NCI-H1694 (cell line): ENCODE measurements at places on chromosomes 12 and 14.

DNA sequence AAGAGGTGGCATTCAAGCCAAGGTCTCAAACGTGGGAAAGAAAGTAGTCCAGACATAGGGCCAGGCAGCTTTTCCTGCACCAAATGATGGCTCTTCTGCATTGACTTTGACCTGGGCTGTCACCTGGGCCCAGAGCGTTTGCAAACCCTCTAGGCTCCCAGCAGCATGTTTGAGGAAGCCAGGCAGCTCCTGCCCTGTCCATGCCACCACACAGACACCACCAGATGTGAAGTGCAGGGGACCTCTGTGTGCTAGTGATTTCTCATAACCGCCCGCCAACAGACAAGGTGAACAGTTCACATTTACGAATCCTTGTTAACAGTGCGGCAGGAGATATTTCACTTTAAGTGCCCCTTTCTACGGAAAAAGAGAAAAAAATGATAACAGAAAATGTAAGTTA is 49.8 kb upstream of the FAM222A start:
- no peak for DNase-seq

DNA sequence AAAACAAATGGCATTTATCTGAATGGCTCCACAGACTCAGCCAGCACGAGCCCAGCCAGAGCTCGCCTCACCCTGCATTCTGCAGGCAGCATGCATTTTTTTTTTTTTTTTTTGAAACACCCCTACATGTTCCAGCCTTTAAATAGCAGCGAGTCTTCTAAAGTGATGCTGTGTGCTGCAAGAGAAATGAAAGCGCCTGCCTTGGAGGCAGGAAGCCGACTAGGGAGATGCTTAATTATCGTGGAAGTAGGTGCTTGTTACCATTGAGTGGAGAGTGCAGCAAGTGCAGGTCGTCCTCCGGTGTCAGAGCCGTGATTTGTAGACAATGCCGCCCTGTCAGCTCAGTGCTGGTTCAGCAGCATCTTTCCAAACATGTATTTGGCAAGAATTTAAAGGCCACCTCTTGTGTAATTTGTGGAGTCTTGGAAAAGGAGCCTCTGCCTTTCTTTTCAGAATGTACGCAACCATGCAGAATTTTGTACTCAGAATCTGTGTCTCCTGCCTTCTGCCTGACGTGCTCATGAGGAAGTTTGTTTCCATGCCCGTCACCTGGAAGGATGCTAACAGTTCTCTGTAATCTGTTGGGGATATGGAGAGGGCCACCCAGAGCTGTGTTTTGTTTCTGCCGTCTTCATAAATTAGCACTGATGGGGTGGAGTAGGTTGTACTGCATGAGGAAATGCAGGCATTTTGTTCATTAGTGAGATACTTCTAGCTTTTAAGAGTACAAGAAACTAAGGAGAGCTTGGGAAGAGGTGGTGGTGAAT is 345.9 kb upstream of the RGS6 start:
- no peak for DNase-seq

DNA sequence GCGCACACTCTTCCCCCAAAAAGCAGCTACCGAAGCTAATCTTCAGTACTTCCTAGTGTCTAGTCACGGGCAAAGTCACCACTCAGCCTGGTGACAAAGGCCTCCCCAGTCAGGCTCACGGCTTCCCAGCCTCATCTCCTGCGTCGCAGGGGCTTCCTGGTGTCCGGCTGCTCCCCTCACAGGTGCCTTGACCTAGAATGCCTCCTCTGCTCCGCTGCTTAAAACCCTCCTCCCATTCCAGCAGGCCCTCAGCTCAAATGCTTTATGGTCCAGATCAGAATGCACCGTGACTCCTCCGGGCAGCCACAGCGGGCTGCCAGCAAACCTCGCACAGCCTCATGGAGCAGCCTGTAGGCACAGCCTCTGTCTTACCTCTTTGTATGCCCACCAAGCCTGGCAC is 53.1 kb downstream of the PRIMA1 start:
- no peak for DNase-seq

- no peak for DNase-seq
Observed at GRCh38 chr14:68278576-68279436, 459.2 kb downstream of the RAD51B start.

DNA sequence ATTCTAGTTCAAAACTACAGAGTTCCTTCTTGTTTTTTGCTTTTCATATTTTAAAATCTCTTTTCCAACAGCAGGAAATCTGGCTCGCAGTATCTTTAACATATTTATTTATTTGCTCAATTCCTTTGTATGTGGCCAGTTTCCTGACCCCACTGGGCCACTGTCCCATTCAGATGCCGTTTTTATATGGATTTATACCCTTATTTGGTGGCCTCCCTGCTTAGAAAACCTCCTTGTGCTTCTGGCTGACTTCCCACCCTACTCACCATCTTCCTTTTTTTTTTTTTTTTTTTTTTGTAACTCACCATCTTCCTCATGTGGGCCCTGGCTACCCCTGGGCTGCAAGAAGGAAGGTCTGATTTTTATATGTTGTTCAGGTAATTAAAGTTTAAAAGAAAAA is 53.9 kb downstream of the TTLL5 start:
- no peak for DNase-seq

DNA sequence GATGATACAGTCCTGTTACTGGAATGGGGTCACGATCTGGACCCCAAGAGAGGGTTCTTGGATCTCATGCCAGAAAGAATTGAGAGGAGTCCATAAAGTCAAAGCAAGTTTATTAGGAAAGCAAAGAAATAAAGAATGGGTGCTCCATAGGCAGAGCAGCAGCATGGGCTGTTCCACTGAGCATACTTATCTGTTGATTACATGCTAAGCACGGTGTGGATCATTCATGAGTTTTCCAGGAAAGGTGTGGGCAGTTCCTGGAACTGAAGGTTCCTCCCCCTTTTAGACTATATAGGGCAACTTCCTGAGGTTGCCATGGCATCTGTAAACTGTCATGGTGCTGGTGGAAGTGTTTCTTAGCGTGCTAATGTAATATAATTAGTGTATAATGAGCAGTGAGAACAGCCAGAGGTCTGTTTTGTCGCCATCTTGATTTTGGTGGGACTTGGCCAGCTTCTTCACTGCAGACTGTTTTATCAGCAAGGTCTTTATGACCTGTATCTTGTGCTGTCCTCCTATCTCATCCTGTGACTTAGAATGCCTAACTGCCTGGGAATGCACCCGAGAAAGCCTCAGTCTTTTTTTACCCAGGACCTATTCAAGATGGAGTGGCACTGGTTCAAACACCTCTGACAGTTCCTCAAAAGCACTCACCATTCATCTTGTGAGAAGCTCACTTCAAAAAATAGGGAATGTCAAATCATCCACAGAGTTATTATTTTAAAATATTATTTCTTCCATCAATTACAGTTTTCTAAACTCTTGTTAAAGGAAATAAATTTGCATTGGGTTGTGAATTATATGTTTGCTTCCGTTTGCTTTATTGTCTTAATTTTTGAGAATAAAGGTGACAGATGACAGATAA is 1358.8 kb upstream of the TMEM132C start:
- no peak for DNase-seq

DNA sequence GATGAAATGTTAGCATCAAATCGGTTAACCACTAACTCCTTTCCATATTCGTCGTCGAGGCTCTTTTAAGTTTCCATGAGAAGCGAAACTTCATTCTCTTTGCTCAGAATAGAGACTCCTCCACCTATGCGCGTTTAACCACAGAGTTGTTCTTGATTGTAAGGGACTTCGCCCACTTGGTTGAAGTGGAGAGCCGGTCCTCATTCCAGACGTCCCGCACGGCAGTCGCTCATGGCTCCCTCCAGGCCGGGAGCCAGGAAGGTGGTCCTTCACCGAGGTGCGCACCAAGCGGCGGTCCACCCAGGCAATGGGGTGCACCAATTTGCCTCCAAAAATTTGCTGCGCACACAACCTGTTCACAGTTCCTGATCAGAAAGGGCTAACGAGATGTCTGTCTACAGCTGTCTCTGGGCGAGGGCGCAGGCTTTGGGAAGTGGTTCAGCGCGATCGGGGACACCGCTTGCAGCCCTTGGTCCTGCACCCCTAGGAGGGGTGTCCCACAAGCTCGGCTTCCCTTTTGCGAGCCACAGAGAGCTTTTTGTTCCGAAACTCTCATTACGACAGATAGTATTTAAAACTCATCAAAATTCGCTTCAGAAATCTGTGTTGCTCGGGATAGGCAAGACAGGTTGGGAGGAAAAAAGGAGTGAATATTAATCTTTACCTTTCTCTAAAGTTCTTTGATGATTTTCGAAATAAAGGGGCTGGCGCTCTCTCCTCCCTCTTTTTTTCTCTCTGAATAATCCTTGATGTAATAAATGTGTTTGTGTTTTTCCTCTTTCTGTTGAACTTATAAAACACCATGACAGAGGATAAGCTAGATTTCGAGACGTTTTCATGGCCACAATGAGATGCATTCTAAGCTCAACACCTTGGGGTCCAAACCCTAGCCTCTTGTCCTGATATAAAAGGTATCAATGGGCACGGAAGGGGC is 6.4 kb upstream of the ALX1 start:
- no peak for DNase-seq

DNA sequence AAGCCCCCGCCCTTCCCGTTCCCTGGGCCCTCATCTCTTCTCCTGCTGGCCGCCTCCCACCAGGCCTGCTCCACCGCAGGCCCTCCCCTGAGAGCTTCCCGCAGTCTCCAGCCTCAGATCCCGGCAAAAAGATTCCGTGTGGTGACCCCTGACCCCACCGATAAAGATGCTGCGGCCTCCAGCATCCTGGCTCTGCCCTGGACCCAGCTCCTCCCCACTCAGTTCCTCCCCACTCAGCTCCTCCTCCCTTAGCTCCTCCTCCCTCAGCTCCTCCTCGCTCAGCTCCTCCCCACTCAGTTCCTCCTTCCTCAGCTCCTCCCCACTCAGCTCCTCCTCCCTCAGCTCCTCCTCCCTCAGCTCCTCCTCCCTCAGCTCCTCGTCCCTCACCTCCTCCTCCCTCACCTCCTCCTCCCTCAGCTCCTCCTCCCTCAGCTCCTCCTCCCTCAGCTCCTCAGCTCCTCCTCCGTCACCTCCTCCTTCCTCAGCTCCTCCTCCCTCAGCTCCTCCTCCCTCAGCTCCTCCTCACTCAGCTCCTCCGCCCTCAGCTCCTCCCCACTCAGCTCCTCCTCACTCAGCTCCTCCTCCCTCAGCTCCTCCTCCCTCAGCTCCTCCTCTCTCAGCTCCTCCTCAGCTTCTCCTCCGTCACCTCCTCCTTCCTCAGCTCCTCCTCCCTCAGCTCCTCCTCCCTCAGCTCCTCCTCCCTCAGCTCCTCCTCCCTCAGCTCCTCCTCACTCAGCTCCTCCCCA is 17.0 kb downstream of the NOC4L start:
- DNase-seq: no peak

DNA sequence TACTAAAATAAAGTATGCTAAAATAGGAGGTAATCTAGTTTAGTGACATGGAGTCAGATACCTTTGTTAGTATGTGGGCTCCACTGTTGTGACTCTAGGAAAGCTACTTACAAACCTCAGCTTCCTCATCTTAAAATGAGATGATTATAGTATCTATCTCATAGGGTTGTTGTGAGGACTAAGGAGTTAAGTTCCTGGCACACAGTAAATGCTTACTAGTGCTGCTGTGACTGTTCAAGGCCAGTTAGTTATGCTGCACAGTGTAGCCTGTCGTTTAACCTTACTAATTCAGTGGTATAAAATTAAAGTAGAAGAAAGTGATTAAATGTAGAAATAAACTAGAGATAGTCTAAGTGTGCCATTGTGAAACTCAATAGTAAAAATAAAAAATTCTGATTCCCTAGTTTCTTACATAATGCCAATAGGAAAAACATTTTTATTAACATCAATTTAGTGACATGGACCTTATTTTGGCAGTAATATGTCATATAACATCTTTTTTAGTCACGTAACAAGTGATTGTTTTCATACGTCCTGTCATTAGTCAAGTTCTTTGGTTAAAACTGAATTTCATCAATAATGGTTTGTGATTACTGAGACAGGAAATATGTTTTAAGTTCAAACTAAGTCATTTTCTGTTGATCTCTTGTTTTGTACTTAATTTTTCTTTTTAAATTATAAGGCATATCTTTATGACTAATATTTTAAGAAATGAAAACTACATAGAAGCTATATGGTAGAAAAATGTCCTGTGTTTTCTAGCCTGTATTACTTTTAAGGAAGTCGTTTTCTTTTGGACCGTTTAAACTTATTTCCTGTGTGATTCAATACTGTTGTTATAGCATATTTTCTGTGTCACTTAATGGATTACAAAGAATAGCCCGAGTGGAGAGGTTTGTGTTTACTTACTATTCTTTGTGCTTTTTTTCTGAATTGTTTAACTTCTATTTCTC is 74.0 kb downstream of the PCNX1 start:
- DNase-seq: no peak

GRCh38 chr14:35221462-35221861 is 70.7 kb upstream of the PSMA6 start:
- no peak for DNase-seq

GRCh38 chr14:34931206-34931605 is 51.6 kb upstream of the SRP54 start:
- DNase-seq: no peak

GRCh38 chr14:51053157-51053556 is 41.7 kb downstream of the TRIM9 start:
- DNase-seq: no peak

DNA sequence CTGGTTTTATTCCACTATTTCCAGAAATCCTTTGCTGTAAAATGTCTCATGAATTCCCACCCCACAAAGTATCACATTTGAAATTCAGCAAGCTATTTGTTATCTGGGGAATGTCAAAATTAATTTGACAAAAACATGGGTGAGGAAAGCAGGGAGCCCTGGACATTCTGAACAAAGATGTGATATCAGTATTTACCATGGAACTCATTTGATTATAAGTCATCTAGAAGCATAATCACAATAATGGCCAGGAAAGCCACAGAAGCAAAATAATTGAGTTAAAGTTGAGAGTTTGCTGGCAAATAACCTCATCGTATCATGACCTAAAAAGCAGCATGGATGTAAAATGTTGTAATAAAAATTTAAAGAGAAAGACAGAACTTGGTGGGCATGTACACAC is 96.1 kb downstream of the ANO6 start:
- DNase-seq: no peak

GRCh38 chr12:111584959-111585358 is 14.2 kb downstream of the ATXN2 start:
- DNase-seq: no peak

- DNase-seq: no peak
Observed at GRCh38 chr12:102423462-102423861, 56.9 kb downstream of the IGF1 start.

DNA sequence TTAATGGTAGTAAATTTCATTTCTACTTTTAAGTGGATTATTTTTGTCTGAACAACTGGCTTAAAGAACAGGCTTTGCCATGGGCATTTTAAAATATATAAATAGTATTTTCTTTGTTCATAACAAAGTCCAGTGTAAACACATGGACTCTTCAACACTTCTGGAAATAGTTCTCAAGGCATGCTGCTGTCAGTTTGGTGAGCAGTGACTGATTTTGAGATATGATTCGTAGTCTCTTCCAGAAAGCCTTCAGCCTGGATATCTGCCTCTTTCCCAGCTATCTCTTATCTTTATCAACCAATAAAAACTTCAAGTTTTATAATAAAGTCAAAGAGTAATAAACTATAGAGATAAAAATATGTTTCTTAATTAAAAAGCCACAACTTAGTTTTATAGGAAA is 110.7 kb downstream of the NAV3 start:
- DNase-seq: no peak

- no peak for DNase-seq
Observed at GRCh38 chr14:55277972-55278740, 6.9 kb downstream of the FBXO34 start.

GRCh38 chr12:56581418-56582145 is 48.5 kb downstream of the BAZ2A start:
- no peak for DNase-seq
